Tongue (tissue), 3 donors: ENCODE measurements at places on chromosomes 1 and 21. TPM values are rescaled to one million over a fixed set of nuclear protein-coding genes. Genes with fewer than 3 reads are reported as not detected.
A peak's percentile ranks its signal among the peaks of the same experiment; 100 is the strongest.

The ANKRD35 gene
- total RNA-seq, result 13.1 TPM

The COL16A1 gene
- 158 TPM for total RNA-seq

The TRIM67 gene
- total RNA-seq, result 0.10 TPM

The CHI3L2 gene
- 5.0 TPM for total RNA-seq

The ZFYVE9 gene
- total RNA-seq, result 53.3 TPM

The CMPK1 gene
- total RNA-seq, result 102 TPM

The NGF gene
- total RNA-seq, result 2.3 TPM

The ADGRL4 gene
- 18.5 TPM for total RNA-seq

The PLA2G2F gene
- total RNA-seq, result not detected

The LEPR gene
- 19.6 TPM for total RNA-seq

The NR5A2 gene
- total RNA-seq, result 8.3 TPM

GRCh38 chr21:27425172-27425571, 458.3 kb upstream of the ADAMTS5 start:
- DNase-seq, result no peak

- peak; percentile 40 for DNase-seq
Measured at GRCh38 chr1:94012708-94013366, 103.6 kb upstream of the GCLM start.

DNA sequence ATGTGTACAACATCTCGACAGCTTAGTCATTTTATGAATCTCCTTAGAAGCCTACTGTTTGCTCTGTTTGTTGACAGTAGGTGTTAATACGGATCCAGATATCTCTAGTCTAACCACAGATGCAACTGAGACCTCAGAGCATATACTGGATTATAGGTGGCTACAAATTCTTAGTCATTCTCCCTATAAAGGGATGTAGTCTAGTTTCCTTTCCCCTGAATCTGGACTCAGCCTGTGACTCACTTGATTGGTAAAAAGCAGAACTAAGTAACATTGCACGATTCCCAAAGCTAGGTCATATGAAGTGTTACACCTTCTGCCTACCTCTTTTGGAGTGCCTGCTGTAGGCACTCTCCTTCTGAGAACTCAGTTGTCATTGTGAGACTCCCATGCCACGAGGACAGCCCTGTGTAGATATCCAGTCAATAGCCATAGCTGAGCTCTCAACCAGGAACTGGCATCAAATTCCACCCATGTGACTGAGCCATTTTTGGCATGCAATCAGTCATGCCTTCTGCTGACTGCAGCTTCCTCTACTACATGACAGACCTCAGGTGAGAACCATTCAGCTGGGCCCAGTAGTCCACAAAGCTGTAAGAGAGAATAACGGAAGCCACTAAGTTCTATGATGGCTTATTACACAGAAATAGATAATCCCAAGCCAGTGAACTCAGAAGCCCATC, 135.9 kb upstream of the CHRM3 start:
- no peak for DNase-seq

GRCh38 chr1:167104256-167104633, 10.4 kb downstream of the STYXL2 start:
- DNase-seq, result no peak

GRCh38 chr1:205512059-205513045, 7.9 kb downstream of the CDK18 start:
- DNase-seq, result no peak

GRCh38 chr1:179813626-179814545, 63.7 kb downstream of the TOR1AIP2 start:
- DNase-seq, result no peak

- peak; percentile 48 for DNase-seq
Measured at GRCh38 chr1:209648931-209649776, 3.1 kb downstream of the LAMB3 start.

DNA sequence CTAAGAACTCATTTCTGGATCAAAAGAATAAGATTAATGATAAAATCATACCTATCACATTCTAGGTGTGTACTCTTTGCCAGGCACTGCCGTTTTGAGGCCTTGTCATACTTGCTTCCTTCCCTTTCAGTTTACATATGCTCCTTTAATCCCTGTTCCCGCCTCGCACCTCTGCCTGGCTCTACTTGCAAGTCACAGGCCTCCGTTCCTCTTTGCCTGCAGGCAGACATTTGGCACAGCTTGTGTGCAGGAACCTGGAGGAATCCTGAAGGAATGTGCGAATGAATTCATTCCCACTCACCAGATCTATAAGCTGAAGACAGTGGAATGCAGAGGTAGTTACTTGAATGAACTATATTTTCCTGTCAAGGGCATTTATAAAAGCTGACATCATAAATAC, 13.8 kb downstream of the WLS start:
- DNase-seq, result no peak

DNA sequence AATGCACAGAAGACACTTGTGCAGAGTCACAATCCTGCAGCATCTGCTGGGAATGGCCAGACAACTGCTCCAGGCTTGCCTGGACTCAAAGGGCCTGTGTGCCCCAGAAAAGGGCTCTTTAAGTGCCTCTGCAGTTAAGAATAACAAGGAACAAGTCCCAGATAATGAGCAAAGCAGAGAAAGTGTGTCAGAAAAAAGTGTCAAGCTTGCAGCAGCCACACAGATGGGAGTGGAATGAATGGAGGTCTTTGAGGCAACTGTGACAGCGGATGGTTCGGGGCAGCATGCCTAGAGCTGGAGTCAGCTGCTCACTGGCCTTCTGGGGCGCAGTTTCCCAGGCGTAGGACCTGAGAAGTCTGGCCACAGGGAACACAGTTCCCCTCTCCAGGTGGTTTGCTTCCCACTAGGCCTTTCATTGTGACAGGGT, 5.1 kb downstream of the PARP1 start:
- peak; percentile 60 for DNase-seq

DNA sequence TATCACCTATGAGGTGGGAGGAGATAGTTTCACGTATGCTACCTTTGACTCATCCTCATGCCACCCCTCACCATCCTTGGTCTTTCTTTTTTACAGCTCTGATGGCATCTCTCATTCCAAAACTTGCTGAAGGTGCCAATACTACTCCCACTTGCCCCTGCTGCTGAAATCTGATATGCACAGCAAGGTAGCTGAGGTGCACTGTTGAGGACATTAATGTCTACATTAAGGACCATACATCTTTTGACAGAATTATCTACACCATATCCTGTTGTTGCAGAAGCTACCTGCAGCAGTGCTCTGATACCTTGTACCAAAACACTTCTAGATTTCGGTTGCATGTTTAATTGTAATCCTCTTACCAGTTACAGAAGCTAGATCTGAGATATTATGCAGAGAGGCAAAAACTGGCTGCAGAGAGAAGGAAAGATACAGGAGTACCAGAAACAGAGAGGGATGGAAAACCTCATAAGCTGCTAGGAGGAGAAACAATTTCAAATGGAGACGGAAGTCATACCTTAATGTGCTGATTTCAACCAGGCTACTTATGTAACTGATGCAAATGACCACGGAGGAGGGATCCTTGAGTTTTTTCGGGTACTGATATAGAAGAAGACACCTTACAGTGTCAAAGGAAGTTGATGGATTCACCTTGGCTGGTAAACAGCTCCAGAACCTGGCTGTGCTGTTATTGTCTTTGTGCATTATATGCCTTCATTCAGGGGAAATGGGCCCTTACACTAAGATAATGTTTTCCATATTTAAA, 19.3 kb upstream of the PTPRC start:
- DNase-seq, result no peak

DNA sequence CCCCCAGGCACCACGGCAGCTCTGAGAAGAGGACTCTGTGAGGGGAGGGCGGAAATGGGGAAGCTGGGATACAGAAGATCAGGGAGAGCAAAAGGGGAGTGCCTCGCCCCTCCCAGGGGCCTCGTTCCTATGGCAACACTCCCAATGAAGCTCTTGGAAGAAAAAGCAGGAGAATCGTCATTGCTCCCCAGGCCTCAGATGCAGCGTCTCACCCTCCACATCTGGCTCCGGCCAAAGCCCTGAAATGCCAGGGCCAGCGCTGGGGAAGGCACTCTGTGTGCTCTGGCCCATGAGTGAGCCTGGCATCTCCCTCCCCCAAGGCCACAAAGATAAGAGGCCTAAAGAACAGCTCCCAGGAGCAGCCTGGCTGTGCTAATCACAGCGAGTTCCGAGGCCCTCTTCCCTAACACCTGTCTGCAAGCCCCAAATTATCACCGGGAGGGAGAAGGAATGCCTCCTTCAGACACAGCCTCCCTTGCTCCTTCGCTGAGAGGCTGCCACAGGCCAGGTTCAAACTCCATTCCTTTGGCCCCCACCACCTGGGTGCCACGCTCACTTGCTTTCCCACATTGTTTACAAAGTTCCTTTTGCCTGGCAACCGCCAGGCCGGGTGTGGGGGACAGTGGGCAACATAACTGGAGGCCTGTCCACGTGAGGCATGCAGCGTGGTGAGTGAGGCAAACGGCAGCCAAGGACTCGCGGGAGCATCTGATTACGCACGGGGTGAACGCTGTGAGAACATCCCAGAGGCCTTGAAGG, 27.8 kb downstream of the ECE1 start:
- peak; percentile 71 for DNase-seq

DNA sequence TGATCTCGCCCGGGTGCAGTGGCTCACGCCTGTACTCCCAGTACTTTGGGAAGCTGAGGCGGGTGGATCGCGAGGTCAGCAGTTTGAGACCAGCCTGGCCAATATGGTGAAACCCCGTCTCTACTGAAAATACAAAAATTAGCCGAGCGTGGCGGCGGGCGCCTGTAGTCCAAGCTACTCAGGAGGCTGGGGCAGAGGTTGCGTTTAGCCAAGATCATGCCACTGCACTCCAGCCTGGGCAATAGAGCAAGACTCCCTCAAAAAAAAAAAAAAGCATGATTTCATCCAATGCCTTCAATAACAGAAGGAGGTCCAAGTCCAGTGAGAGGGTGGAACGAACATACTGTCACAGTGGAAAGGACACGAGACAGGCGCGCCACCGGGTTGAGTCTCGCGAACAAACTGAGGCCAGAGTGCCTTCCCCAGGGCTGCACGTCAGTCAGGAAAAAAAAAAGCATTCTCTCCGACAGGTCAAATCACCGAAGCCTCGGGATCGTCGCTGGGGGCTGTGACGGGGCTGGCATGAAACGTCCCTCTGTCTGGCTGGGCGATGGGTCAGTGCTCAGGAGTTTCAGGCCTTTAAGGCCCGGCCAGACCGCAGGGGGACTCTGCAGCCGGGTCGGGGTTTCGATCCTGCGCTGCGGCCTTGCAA, 8.4 kb upstream of the CROCC start:
- no peak for DNase-seq

DNA sequence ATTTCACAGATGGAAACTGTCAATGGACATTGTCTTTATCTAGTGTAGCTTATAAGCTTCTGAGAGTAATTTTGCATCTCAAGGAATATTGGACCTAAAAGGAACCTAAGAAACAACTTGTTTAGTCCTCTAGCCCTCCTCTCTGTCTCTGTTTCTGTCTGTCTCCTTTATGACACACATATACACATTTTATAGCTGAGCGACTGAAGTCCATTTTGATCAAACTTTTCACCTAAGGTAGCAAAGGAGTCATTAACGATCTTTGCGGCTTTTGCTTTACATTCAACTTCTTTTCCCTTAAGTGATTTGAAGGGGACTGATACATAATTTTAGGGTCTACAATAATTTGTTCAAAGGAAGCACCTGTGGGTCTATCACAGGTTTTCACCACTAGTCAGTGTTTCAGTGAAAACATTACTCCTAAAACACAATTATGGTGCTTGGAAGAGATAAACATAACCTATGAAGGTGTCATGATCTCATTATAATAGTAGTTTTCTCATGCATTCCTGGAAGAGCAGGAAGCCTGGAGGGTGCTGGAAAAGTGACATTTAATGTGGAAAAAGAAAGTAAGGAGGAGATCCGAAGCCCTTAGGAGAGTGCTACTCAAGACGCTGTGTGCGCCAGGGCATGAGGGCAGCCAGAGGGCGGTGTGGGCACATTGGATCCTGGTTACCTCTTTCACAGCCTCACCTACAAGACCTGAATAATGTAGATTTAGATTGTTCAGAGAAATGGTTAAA, 248.6 kb downstream of the DNM3 start:
- DNase-seq, result peak; percentile 45

DNA sequence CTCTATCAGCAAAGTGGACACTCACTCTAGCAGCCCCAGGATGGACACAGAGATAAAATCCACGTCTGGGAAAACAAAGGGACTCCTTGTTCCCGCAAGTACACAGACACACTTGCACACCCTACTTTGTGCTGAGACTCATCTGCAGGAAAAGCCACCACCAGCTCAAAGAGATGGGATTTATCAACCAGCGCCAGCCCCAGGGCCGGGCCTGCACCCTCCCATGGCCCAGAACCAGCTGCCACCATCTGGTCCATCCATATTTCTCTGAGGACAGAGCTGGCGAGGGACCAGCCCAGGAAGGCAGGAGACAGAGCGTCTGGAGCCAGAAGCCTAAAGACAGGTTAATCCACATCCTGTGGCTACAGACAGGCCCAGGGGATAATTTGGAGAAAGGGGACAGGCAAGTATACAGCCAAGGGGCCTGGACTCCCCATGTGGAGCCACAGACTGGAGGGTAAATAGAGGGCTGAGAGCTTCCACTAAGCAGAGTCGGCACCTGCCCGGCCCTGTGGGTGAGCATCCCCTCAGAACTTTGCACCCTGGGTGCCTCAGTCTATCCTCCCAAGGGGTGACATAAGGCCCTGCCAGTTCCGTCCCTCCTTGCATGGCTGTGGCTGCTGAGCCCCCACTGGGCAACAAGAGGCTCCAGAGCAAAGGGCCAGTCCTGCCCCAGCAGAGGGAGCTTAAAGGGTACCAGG, 233.9 kb downstream of the PTPRU start:
- DNase-seq, result no peak

- DNase-seq, result peak; percentile 77
Measured at GRCh38 chr1:167057241-167057688, 32.9 kb downstream of the GPA33 start.

DNA sequence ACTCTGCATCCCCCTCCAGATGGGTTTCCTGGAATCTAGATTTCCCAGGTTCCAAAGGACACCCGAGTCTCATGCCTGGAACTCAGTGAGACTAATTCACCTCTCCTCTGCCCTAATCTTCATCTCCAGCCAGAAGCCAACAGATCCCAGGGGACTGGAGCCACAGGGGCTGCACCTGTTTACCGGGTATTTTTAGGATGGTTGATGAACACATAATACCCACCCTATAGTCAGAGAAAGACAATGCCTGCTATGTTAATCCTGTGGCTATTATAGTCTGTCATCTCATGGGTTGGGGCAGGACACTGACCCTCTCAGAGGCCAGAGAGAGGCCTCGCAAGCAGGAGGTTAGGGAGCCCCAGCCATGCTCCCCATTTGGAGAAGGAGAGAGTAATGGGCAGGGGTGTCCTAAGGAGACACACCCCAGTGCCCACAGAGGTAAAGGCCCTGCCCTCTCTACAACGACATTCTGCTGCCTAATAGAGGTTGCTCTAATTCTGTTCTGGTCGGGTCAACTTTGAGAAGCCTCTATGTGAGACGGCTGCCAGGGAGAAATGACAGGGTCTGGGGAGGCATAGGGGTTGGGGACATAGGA, 1.0 kb upstream of the TNNI1 start:
- peak; percentile 74 for DNase-seq
